ENCODE measurements at places on chromosomes 12 and 14. TPM values are rescaled to one million over a fixed set of nuclear protein-coding genes. Genes with fewer than 3 reads are reported as not detected.

DNA sequence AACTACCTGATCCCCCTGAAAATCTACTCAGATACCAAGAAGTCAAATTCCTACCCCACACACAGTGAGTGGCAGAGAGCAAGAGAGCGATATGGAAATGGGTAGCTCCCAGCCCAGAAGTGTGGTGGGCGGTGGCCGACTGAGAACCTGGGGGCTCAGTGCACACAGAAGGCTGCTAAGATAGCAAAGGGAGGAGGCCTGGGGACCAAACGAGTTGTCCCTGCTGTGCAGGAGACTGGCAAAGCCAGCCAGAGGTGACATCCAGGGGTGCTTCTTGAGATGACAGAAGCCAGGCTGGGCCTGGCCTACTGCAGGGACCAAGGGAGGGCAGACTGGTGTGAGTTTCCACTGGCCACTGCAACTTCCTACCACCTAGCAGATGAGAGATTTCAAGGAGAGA, 52.9 kb downstream of the VWF start:
- no peak for DNase-seq

- DNase-seq, result no peak
Measured at GRCh38 chr14:103126088-103126872, 3.0 kb downstream of the TNFAIP2 start.

DNA sequence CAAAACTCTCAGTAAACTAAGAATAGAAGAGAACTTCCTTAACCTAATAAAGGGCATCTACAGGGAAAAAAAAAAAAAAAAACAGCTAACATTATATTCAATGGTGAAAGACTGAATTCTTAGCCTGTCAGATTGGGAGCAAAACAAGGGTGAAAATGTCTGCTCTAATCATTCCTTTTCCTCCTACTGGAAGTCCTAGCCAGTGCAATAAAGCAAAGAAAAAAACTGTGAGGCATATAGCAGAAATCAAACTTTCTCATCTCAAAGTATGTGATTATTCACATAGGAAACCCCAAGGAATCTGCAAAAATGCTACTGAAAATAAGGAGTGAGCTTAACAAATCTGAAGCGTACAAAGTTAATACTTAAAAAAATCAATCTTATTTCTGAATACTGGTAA, 170.7 kb downstream of the NUAK1 start:
- no peak for DNase-seq

DNA sequence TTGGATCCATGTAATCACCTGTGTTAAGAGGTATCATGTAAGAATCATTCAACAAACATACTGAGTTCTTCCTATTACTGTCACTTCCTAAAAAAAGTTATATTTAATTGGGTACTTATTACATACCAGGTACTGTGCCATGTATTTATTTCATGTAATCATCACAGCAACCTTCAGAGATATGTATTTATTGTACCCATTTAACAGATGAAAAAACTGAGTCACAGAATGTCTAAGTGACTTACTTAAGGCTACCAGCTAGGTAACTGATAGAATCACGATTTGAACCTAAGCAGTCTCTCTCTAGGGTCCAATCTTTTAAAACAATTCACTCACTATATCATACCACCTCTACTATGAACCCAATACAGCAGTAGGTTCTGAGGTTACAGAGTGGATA, 2.0 kb downstream of the PSME2 start:
- no peak for DNase-seq

- no peak for DNase-seq
Measured at GRCh38 chr12:52392465-52393007, 7.1 kb upstream of the KRT84 start.

DNA sequence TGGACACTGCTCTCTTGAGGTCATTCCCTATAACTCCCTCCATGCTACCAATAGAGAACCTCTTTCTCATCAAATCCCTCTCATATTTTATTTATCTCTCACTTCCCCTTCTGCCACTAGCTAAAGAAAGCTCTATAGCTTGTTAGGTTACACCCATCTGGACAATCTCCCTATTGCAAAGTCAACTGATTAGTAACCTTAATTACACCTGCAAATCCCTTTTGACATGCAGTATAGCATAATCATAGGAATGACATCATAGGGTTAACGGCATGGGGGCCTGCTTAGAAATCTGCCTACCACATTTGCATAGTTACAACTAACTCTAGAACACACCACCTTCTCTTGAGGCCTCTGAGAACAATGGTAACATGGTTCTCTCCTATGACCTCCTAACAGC, 181.2 kb downstream of the EMP1 start:
- no peak for DNase-seq

DNA sequence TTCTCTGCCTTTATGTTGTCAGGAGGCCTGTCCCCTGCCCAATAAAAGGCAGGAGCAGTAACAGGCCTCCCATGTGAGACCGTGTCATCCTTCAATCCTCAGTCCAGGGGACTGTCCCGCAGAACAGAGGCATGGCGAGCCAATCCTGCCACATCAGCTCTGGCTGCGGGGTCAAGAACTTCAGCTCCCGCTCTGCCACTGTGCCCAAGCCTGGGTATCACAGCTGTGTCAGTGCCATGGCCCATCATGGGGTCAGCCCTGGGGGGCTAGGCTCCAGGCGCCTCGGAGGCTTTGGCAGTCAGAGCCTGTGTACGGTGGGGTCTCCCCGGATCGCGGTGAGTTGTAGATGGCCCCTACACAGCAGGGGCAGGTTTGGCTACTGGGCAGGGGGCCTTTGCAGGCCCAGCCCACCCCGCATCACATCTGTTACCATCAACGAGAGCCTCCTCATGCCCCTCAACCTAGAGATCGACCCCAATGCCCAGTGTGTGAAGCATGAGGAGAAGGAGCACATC, 19.9 kb upstream of the KRT83 start:
- no peak for DNase-seq

GRCh38 chr14:55581342-55581771, 1.4 kb downstream of the KTN1 start:
- DNase-seq, result no peak

DNA sequence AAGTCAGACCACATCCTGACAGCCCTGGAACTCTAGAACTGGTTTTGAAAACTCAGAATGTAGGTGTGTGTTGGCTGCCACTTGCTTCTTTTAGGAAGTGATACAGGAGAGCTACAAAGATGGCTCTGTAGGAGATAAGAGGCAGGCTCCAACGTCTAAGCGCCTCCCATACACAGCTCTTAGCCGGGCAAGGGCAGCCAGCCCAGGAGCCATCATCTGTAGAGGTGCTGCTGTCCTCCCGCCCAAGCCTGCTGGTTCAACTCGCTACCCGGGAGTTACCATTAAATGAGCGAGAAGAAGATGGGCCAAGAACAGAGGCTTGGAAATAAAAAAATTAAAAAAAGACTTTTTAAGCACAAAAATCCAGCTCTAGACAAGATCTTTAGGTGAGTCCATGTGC, 61.2 kb upstream of the DIO3 start:
- DNase-seq, result no peak

- DNase-seq, result no peak
Measured at GRCh38 chr14:94112513-94113063, 2.1 kb downstream of the IFI27 start.

CCDC88C gene
- total RNA-seq, result 111 TPM

PMEL gene
- 1.9 TPM for total RNA-seq

BDKRB1 gene
- not detected for total RNA-seq

CFAP54 gene
- total RNA-seq, result 0.67 TPM
